Stimulated activated CD8-positive, alpha-beta memory T cell treated with anti-CD3 and anti-CD28 coated beads, Interleukin-7, amount 100 ng/mL, for 1 hour (primary cell): ENCODE measurements at places on chromosomes 2 and 18.

- no peak for DNase-seq
Measured at GRCh38 chr18:79868168-79868784, 70.5 kb downstream of the KCNG2 start.

- no peak for DNase-seq
Measured at GRCh38 chr2:124315221-124315880, 290.3 kb downstream of the CNTNAP5 start.

DNA sequence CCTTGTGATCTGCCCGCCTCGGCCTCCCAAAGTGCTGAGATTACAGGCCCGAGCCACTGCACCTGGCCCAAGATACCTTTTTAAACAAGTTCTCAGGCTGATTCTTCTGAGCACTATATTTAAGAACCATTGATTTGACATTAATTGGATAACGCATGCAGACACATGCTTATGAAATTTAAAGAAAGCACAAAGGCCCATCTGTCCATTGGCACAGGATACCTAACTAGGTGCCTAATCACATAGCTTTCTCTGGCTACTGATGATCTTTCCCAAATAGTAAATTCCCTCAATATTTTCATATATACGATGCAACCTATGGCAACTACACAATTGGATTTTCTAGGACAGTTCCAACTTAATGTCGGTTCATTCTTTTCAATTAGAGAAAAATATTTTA lies 62.5 kb upstream of the STAM2 start:
- no peak for DNase-seq

GRCh38 chr2:21676676-21677075 lies 552.9 kb downstream of the TDRD15 start:
- DNase-seq = no peak

GRCh38 chr2:147888680-147889079 lies 43.9 kb downstream of the ACVR2A start:
- no peak for DNase-seq

GRCh38 chr18:29928081-29928480 lies 1114.5 kb downstream of the DSC3 start:
- no peak for DNase-seq

- no peak for DNase-seq
Measured at GRCh38 chr2:17816396-17817245, at the start of gene MSGN1. MSGN1 (plus strand) TSS chr2:17816460; CDS start chr2:17816519, 59 bp downstream.

DNA sequence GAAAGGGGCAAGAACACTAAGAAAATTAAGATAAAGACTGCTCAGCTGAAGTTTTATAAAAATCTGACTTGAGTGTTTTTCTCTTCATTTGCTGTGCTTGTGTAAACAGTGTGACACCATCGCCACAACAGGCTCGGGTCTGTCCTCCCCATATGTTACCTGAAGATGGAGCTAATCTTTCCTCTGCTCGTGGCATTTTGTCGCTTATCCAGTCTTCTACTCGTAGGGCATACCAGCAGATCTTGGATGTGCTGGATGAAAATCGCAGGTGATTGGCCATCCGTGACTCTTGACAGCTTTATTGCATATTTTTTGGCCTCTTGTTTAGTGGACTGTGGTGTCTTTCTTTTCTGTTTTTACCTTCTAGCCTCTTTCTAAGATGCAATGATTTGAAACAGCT lies 22.1 kb downstream of the MFF start:
- DNase-seq = no peak

GRCh38 chr2:231568098-231568784 lies 24.4 kb upstream of the TEX44 start:
- no peak for DNase-seq

GRCh38 chr2:10382354-10383061 lies 65.6 kb downstream of the ODC1 start:
- DNase-seq = no peak

- no peak for DNase-seq
Measured at GRCh38 chr2:101901241-101901640, 90.5 kb upstream of the IL1R2 start.

GRCh38 chr18:79402209-79402576 lies 6.5 kb downstream of the NFATC1 start:
- DNase-seq = no peak

DNA sequence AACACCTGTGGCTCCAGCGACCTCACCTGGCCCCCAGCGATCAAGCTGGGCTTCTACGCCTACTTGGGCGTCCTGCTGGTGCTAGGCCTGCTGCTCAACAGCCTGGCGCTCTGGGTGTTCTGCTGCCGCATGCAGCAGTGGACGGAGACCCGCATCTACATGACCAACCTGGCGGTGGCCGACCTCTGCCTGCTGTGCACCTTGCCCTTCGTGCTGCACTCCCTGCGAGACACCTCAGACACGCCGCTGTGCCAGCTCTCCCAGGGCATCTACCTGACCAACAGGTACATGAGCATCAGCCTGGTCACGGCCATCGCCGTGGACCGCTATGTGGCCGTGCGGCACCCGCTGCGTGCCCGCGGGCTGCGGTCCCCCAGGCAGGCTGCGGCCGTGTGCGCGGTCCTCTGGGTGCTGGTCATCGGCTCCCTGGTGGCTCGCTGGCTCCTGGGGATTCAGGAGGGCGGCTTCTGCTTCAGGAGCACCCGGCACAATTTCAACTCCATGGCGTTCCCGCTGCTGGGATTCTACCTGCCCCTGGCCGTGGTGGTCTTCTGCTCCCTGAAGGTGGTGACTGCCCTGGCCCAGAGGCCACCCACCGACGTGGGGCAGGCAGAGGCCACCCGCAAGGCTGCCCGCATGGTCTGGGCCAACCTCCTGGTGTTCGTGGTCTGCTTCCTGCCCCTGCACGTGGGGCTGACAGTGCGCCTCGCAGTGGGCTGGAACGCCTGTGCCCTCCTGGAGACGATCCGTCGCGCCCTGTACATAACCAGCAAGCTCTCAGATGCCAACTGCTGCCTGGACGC lies 4.9 kb downstream of the GPR35 start:
- DNase-seq = no peak
